Dermis microvascular lymphatic vessel endothelial cell (primary cell): ENCODE measurements at places on chromosomes 2 and 18.

GRCh38 chr18:9413576-9413975, 61.7 kb upstream of the RALBP1 start:
- DNase-seq = no peak

GRCh38 chr2:43174368-43174916, 52.0 kb downstream of the ZFP36L2 start:
- peak; percentile 98 for DNase-seq

- DNase-seq = no peak
Observed at GRCh38 chr2:30266705-30267104, 35.4 kb downstream of the LBH start.

DNA sequence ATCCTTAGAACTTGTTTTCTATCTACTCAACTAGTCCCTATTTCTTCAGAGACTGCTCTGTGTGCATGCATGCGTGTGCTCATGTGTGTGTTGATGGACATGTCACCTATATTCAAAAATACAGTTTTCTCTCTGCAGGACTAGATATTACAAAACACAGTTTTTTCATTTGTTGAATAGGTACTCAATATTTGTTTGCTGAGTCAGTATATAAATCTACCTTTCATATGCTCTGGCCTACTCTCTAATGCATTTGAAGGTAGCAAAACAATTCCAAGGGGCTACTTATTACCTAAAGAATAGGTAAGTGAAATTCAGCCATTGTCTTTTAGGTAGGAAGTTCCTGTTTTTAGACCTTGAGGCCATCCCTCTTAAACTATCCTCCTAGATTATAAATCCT, 8.6 kb upstream of the UBE2E3 start:
- no peak for DNase-seq

DNA sequence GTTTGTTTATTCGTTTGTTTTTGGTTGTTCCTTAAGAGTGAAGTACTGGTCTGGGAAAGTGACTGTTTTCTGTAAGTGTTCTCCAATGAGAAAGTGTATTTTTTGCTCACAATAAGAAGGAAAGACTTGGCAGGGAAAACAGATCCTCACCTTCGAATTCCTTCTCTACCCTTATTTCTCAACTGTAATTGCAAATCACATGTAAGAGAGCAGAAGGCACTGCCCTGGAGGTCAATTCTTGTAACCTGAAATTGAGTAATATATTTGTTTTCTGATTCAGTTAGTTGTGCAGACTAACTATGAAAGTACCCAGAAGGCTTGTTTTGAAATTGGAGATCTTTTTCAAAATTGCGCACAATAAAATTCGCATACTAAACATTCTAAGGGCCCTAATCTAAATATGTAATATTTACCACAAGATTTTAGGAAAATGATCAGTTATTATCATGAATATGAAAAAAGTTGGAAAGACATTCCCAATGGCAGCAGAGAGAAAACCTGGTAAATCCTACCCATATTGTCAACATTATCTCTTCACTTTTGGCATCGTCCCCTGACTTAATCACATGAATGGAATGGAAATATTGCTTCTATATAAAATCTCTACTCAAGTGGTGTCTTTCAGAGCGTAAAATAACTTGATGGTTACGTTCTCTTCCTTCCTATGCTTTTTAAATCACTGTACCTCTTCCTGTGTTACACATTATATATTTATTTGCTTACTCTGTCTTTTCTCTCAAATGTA, 24.1 kb downstream of the TFPI start:
- peak; percentile 52 for DNase-seq

- DNase-seq = no peak
Observed at GRCh38 chr2:15944325-15945017, 4.1 kb downstream of the MYCN start.

GRCh38 chr2:41853427-41854191, 194.2 kb upstream of the PKDCC start:
- DNase-seq = peak; percentile 46

GRCh38 chr2:100393362-100393761, 24.1 kb downstream of the CHST10 start:
- no peak for DNase-seq

- no peak for DNase-seq
Observed at GRCh38 chr2:215687149-215688031, 251.5 kb upstream of the FN1 start.

GRCh38 chr18:45059695-45060094, 379.0 kb downstream of the SETBP1 start:
- no peak for DNase-seq

- no peak for DNase-seq
Observed at GRCh38 chr2:199962203-199962602, 6.8 kb downstream of the MAIP1 start.

- no peak for DNase-seq
Observed at GRCh38 chr18:44743631-44744030, 62.9 kb downstream of the SETBP1 start.

GRCh38 chr18:7953095-7953958, 386.2 kb downstream of the PTPRM start:
- DNase-seq = no peak

DNA sequence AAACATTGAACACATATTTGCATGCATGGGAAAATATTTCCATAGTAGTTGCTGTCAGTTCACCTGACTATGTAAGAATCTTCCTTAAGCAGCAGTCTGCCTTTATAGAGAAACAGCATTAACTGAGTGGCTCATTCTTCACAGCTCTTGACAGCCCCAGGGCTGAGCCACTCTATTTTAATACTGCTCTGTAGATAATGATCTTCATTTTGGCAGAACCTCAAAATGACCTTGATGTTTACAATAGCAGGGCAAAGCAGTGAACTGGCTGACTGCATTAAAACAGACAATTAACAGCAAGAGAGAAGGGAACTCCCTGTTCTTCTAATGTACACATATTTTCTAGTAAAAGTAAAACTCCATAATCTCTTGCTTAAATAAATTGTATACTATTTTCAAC, 580.6 kb upstream of the SOX11 start:
- no peak for DNase-seq
